ENCODE measurements at places on chromosomes 4 and X.

GRCh38 chr4:61309616-61310015 is 109.5 kb downstream of the ADGRL3 start:
- no peak for DNase-seq

- DNase-seq = no peak
Measured at GRCh38 chrX:22629105-22629725, 356.5 kb downstream of the CBLL2 start.

GRCh38 chr4:74451214-74451661 is 6.3 kb downstream of the AREG start:
- no peak for DNase-seq

- no peak for DNase-seq
Measured at GRCh38 chr4:183118585-183118984, 19.5 kb downstream of the WWC2 start.

DNA sequence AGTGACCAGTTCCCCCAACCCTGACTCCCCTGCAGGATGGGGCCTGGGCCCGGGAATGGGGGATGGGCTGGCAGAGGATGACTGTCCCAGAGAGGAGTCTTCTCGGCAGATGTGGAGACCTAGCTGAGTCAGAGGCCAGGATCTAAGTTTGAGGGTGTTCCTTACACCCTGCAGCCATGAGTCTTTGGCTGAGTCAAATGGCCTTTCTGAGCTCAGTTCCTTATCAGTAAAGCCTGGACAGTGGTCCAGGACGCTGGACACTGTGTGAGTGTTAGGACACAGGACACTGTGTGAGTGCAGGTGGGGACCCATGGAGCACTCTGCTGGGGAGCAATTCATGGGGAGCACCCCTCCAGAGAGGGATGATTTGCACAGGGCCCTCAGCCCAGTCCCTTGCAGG is 5.0 kb downstream of the IL9R start:
- no peak for DNase-seq

DNA sequence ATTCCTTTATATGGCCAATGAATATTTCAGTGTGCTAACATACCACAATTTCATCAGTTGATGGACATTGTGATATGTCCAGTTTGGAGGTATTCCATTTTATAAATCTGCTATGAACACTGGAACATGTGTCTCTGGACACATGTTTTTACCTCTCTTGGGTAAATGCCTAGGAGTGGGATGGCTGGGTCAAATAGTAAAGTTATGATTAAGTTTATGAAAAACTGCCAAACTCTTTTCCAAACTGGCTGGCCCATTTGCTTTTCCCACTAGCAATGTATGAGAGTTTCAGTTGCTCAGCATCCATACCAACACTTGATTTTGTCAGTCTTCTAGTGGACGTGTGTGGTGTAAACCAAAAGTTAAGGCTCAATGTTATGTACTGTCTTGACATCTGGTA is 40.5 kb downstream of the CEP44 start:
- DNase-seq = no peak

DNA sequence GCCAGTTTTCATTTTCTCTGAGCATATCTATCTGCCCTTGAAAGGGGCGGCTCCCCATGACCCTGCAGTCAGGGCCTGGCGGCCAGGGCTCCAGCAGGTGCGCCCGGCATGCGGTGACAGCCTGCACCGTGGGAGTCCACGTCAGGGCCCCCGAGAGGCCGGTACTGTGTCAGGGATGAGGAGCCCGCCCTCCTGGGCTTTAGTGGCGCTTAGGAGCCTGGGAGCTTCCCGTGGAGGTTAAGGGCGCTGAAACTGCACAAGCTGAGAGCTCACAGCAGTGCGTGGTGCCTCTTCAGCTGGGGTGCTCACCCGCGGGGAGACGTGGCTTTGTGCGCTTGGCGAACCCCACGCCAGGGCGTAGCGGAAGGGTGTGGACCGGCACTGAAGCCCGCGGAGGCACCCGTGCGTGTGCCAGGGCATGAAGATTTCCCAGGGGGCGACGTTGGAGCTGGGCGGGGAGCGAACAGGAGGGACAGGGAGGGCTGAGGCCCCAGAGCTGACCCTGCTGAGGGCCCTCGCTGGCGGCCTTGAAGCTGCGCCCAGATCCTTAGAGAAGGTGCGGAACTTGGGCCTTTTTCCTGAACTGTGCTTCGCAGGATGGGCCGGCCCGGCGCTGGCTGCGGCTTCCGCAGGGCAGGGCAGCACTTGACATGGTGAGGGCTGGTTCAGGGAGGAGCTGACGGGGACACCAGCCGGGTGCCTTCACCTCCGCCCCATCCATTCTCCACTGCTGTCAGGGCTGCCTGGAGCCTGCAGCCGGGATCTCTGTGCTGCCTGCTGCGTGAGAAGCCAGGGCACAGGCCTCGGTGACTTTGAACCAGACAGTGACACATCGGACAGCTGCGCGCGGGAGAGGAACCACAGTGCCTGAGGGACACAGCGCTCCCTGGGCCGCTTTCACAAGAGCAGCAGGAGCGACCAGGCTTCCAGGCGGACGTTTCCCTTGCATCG is 32.9 kb downstream of the HTT-AS start:
- no peak for DNase-seq

DNA sequence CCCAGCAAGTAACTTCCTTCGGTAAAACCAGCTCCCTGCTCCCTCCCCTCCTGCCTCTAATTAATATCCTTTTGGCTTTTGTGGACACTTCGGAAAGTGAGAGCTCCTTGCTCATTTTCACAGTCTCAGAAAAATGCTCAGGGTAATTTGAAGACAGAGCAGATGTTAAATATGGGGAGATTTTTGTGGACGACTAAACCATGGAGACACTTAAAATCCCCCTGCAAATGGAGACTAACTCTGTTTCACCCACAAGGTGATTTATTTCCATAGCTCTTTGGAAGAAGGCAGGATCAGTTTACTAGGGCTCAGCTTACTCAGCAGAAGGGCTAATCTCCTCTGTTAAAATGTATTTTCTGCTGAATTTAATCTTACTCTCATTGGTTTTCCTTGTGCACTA is 12.2 kb upstream of the AMOT start:
- DNase-seq = no peak

- no peak for DNase-seq
Measured at GRCh38 chrX:134161162-134161561, 75.8 kb upstream of the CCDC160 start.

DNA sequence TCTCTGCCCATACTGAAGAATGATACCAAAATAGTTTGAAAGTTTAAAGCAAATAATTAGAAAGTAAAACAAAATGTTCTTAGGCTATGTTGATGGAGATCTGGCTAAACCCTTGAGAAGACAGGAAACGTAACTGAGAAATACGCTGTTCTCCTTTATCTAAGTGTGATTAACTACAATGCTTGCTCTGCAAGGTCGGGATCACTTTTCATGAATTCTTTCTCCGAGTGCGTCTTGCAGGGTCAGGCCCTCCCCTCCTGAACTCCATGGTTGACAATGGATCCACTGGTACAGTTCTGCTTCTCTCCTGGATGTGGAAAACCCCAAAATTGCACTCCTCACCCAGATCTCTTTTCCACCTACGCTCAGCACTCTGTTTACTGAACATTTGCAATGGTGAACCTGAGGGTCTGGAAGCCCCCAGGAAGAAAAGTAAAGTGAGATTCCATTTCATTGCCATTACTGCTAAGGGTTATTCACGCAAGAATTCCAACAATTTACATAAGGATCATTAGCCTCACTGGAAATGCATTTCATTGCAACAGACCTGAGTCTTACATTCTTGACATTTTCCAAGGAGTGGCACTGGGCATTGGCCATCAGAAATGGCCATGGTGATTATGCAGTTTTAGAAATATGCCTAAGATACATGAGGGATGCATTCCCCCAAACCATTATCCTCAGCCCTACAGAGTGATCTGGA is 24.6 kb upstream of the WWC2 start:
- no peak for DNase-seq

DNA sequence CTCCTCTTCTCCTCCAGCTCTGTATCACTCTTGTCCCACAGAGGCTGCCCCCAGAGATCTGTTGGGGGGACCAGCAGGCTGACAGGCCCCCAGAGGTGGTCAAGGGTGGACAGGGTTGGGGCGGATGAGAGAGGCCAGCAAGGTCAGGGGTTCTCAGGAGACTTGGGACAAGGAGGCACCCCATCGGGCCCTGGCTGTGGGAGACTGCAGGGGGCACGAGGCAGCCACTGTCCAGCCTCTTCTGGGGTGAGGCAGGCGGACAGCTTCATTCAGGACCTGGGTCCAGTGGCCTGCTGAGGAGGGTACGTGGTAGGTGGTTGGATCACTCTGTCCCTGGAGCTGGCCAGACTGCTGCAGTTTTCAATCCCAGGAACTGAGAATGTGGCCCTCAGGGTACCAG is 24.6 kb downstream of the ETDB start:
- DNase-seq = no peak

- no peak for DNase-seq
Measured at GRCh38 chrX:111955901-111956300, 79.9 kb downstream of the TRPC5OS start.

DNA sequence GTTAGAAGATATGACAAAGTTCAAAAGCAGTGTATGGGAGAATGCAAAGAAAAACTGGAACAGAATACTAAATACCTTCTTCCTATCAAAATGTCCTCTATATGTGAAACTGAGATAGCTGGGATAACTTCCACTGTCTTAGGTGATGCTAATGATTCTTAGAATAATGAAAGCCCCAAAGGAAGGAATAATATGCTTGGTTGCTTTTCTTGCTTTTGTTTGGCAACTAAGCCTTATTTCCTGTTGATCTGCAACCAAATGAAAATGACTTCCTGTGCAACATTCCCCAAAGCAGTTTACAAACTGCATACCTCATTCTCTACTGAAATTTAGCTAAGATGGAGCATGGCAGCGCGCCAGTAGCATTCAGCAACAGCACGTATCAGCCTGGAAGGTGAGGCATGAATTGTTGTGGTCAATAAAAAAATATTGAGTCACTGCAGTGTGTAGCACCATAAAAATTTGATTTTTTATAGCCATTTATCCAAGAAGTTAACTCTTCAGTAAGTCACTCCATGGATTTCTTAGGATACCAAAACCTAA is 18.7 kb downstream of the NDNF start:
- DNase-seq = no peak

GRCh38 chr4:6470502-6471306 is 1.7 kb downstream of the PPP2R2C start:
- DNase-seq = no peak

DNA sequence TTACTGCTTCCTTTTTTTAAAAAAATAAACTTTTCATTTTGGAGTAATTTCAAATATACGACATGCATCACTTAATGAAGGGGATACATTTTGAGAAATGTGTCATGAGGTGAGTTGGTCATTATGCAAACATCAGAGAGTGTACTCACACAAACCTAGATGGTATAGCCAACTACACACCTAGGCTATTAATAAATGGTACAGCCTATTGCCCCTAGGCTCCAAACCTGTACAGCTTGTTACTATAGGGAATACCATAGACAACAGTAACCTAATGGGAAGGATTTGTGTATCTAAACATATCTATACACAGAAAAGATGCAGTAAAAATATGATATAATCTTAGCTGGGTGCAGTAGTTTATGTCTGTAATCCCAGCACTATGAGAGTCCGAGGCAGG is 29.1 kb downstream of the SETD7 start:
- no peak for DNase-seq

GRCh38 chrX:150348365-150348764 is 14.8 kb upstream of the MAMLD1 start:
- DNase-seq = no peak

GRCh38 chrX:72110051-72110875 is 21.5 kb downstream of the RTL5 start:
- no peak for DNase-seq

DNA sequence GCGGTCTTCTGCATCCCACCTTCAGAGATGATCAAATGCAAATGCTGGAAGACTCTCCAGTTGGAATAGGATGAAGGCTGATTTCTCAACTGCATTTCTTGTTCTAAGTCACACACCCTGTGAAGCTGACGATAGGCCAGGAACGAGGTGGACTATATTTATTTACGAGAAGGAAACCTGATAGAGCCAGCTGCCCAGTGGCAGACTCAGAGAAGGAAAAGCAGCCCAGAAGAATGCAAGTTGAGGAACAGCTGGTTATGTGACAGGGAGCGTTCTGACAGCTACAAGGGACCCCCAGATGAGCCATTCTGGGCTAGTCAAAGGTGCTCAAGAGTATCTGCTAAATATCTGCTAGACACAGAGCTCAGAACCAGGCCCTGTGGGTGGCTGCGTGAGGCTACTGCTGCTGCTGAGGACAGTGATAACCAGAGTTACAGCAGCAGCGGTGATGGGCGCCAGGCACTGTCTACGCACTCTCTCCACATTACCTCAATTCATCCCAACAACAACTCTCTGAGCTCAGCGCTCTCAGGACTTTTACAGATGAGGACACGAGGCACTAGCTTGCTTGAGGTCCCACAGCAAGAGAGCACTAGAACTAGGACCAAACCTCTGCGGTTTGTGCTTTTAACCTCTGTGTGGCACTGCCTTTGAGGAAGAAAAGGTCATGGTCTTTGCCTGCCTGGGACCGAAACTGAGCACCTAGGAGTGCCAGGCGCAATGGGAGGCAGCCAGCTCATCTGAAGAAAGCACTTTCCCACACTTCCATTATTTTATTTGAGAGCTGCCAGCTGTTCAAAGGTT is 69.0 kb downstream of the GATB start:
- DNase-seq = no peak

- no peak for DNase-seq
Measured at GRCh38 chr4:74328501-74328900, 20.2 kb downstream of the EPGN start.

GRCh38 chrX:72037601-72038000 is 94.1 kb downstream of the RTL5 start:
- DNase-seq = no peak

DNA sequence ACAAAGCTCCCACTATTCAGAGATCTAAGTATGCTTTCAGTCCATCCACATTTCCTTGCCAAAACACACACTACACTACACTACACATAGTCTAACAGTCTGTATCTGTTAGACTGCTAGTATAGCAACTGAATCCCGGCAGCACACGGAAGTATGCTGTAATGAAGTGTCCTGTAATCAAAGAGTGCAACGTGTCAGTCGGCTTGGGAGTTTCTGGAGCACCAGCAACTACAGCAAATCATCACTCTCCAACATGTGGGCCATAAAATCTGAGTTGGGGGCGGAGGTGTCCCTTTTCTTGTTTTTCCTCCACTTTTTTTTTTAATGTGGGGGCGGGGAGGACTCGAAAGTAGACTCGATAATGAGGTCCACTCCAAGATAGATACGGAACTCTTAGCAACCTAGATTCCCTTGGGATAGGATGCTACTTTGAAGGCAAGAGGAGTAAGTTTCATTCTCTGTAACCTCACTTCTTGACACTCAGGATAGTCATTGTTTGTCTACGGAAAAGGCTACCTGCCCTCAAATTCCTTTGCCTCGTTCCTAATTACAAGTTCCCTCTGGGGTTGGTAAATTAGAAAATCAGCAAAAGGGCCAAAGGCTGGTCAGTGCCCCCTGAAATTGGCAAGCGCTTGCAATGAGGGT is 722 bp downstream of the SLC10A7 start:
- peak; percentile 24 for DNase-seq

- DNase-seq = no peak
Measured at GRCh38 chr4:4492161-4492847, 49.5 kb downstream of the STX18 start.

Measured in SHP77 treated with DMSO at 0.1 percent for 48 hours (cell line).